ENCODE measurements at places on chromosomes 5 and 9. TPM values are rescaled to one million over a fixed set of nuclear protein-coding genes. Genes with fewer than 3 reads are reported as not detected.

Gene TOR4A
- 27.6 TPM for total RNA-seq

Gene MLLT3
- total RNA-seq = 19.2 TPM

Gene NOP16
- total RNA-seq = 27.9 TPM

Gene ECM2
- total RNA-seq = 0.18 TPM

Gene ADAMTSL1
- 21.6 TPM for total RNA-seq

Gene FOXD4L6
- total RNA-seq = not detected

Gene KIF4B
- 0.27 TPM for total RNA-seq

Gene ADGRD2
- not detected for total RNA-seq

Gene RMRP
- total RNA-seq = 34,663 TPM

Gene SMIM33
- total RNA-seq = not detected

Gene ARL14EPL
- not detected for total RNA-seq

Gene TLR4
- total RNA-seq = 43.6 TPM

Gene DOLK
- total RNA-seq = 23.4 TPM

Gene MAN1B1
- total RNA-seq = 71.4 TPM

Gene CYLC2
- not detected for total RNA-seq

Gene C9
- total RNA-seq = not detected

Gene GRM6
- not detected for total RNA-seq

Gene CCL27
- not detected for total RNA-seq

Gene GPR150
- total RNA-seq = 0.19 TPM

Gene GGTA1
- 0.18 TPM for total RNA-seq

Gene ABO
- total RNA-seq = not detected

Gene STPG3
- not detected for total RNA-seq

Gene KIF27
- 3.0 TPM for total RNA-seq

Gene OR13J1
- not detected for total RNA-seq

Gene TLX3
- total RNA-seq = not detected

Gene PROB1
- 1.2 TPM for total RNA-seq

Gene LVRN
- total RNA-seq = 0.09 TPM

Gene INSYN2B
- 10.8 TPM for total RNA-seq

Gene MARVELD2
- total RNA-seq = 1.7 TPM

Gene PCDHA11
- total RNA-seq = 0.09 TPM

Gene AIF1L
- 27.6 TPM for total RNA-seq

Gene GABRB2
- total RNA-seq = not detected

Gene PCDHGA6
- total RNA-seq = 2.2 TPM

Gene FREM1
- 0.18 TPM for total RNA-seq

Gene DRD1
- not detected for total RNA-seq

Gene IER5L
- total RNA-seq = 10.5 TPM

Gene JAKMIP2
- total RNA-seq = 0.09 TPM

Gene ANKHD1
- total RNA-seq = 71.2 TPM

Gene ZDHHC11B
- total RNA-seq = not detected

Gene PALM2AKAP2
- total RNA-seq = 0.09 TPM

Gene NOL8
- 28.6 TPM for total RNA-seq

Gene INIP
- 13.6 TPM for total RNA-seq

Gene ATG10
- 5.3 TPM for total RNA-seq

Gene CYFIP2
- total RNA-seq = 18.8 TPM

Gene PCDHGB3
- total RNA-seq = 3.1 TPM

All from endothelial cell of coronary artery (primary cell).